ENCODE measurements at places on chromosomes 4 and X.

GRCh38 chr4:4521731-4522130, 20.1 kb downstream of the STX18 start:
- DNase-seq, result no peak

- no peak for DNase-seq
Observed at GRCh38 chrX:82765811-82766210, 742.3 kb upstream of the POU3F4 start.

GRCh38 chr4:123599061-123599919, 202.7 kb downstream of the SPRY1 start:
- DNase-seq, result no peak

- no peak for DNase-seq
Observed at GRCh38 chr4:69224891-69225290, 10.3 kb upstream of the UGT2B11 start.

DNA sequence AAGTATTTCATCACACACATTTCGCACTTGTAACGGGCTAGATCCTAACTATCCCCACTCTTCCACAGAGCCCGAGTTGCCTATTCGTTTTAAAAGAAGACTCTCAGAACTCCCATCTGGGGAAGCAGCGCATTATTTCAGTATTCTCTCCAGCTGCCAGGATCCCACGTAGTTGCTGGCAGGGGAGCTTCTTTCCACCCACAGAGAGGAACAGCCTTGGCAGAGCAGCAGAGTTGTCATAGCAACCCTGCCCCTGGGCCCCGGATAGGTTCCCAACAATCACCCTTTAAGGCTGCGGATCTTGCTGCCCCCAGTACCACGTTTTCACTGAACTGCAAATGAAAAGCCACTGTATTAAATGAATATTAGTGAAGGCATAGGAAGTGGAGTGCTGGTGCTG, 106.7 kb downstream of the GPM6A start:
- no peak for DNase-seq

DNA sequence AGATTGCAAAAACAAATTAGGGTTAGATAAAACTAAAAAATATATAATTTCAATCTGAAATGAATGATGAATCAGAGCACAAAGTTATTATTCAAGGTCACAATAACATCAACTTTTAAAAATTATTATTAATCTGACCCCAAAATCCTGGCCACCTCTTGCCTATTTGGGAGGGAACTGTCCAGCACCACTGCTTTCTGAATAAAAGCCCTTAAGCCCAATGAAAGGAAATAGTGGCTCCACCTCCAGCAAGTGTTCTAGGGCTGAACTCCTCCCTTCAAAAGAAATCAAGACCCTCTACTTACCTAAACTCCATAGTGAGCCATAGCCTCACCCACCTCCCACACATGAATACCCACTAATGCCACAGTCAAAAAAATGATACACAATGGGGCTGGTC, 208.2 kb downstream of the PARM1 start:
- DNase-seq, result no peak

GRCh38 chr4:76690011-76690905, 207.7 kb downstream of the SOWAHB start:
- no peak for DNase-seq

DNA sequence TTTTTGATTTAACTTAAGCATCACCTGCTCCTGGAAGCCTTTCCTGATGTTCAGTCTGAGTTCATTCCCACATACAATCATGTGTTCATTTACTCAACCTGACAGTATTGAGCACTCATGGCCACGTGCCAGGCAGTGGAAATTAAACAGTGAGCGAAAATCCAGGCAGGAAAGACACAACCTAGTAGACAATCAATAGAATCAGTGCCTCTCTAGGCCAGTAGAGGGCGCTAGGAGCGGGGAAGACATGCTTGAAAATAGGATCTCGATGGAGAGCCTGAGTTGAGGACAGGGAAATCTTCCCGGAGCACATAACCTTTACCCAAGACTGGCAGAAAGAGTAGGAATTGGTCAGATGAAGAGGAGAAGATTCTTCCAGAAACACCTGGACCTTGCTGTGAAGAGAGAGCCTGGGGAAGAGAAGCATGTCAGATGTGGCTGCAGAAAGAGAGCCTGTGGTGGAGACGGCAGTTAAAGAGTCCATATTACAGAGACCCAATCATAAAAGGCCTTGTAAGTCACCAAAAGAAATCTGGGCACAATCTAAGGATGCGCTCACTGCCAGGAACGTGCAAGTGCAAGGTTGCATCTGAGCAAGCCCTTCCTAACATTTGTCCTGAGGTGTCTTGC, 103.5 kb downstream of the LDB2 start:
- peak; percentile 9 for DNase-seq

All from stimulated activated CD4-positive, alpha-beta T cell treated with anti-CD3 and anti-CD28 coated beads, Interleukin-2, amount 100 ng/mL, for 4 hours (primary cell).